Activated CD4-positive, CD25-positive, alpha-beta regulatory T cell treated with anti-CD3 and anti-CD28 coated beads, Interleukin-2, amount 50 U/mL, for 24 hours (primary cell): ENCODE measurements at places on chromosomes 4 and X.

DNA sequence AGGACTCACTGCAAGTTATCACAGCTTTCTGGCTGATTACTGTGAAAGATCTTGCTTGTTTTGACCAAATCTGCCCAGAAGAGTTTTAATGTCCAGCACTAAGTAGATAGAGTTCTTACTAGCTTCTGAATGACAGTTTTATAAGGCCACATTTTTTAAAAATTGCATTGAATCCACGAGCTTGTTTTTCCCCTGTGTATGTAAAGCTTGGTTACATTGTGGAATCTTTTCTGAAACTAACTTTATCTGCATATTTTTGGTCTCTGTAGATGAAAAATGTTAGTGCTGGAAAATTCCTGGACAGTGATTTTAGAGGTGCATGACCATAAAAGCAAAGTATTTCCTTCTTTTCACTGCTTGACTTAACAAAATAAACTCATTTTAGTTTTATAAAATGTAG, 650.3 kb upstream of the FAM241A start:
- no peak for ATAC-seq

DNA sequence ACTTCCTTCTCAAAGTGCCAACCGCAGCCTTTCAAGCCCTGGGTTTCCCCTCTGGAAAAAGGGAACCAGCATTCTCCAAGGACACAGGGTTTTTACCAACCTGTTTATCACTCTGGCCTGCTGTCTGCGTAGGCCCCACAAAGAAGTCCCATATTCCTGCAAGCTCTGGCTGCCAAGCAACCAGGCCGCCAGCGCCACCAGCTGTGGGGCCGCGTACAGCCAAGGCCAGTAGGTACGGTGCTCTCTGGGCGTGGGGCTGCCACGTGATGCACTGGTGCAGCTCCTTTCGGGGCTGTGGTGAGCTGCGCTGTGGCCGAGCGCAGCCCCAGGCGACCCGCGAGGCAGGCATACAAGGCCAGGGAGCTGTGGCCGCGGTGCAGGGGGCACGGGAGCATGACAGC, 22.1 kb downstream of the LUZP4 start:
- ATAC-seq, result no peak

- no peak for ATAC-seq
Measured at GRCh38 chr4:4259484-4260100, 11.6 kb upstream of the TMEM128 start.

DNA sequence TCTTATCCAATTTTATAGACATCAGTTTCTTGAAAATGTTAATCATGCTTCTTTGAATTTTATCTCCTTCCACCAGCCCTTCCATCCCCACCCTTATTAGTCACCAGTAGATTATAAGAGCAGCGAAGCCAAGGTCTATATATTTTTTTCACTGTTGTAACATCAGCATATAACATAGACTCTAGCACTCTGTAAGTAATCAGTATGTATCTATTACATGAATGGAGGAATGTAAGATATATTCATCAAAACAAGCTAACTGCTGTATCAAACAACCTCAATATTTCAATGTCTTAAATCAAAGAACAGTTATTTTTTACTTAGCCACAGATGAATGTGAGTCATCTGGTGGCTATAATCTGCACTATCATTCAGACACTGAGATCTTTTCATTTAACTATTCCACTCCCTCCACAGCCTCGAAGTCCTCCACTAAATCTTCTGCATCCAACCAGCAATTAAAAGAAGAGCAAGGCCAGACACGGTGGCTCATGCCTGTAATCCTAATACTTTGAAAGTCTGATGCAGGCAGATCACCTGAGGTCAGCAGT, 178.9 kb downstream of the CENPC start:
- ATAC-seq, result no peak

- no peak for ATAC-seq
Measured at GRCh38 chrX:44071847-44072551, 98.8 kb upstream of the NDP start.

DNA sequence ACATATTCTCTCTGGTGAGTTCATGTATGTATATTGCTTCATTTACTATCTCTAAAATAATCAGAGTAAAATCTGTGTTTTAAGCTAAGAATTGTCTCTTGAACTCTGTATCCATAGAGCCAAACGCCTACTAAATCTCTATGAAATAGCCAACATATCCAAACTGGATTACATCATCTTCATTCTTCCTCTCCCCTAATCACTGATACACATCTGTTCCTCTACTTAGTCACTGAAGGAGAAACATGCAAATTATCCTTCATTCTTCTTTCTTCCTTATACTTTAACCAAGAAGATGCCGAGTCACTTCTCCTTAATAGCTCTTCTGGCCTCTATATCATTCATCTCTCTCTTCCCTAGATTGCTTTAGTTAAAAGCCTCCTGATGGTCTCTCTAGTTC, 630.4 kb upstream of the FTHL17 start:
- no peak for ATAC-seq

GRCh38 chr4:104615496-104615895, 120.8 kb upstream of the CXXC4 start:
- no peak for ATAC-seq

- ATAC-seq, result peak; percentile 25
Measured at GRCh38 chr4:15002659-15003400, 549 bp downstream of the CPEB2 start.

DNA sequence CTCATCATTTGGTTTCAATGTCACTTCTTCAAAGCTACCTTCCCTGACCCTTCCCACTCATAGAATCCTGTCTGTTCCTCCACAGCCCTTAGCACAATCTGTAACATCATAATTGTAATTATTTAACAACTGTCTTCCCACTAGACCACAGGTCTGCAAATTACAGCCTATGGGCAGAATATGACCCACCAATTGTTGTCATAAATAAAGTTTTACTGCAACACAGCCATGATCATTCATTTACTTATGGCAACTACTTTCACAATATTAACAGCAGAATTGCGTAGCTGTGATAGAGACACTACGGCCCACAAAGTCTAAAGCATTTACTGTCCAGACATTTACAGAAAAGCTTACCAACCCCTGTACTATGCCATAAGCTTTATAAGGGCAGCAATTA, 15.9 kb downstream of the USP46 start:
- no peak for ATAC-seq

DNA sequence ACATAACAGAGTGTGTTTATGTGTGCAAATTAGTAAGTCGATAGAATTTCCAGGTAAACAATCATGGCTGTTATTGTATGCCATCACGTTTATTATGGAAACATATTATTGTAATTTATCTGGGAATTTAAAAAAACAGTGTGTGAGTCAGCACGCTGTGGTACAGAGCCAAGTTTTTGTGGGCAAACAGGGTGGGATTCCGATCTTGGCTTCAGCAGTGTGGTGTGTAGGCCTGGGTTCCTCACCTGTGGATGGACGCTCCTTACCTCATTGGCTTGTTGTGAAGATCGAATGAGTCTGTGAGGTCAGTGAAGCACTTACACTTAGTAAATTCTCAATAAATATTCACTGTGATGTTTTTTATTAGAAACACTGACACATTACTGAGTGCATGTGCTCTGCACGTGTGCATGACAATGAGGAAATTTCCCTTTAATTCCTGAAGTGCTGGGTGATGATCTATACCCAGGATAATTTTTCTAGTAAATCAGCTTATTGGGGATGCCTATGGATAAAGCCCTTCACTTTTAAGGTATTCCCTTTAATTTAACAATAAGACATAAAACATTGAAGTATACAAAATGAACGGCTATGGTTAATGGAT, 36.4 kb downstream of the SLIT2 start:
- no peak for ATAC-seq

DNA sequence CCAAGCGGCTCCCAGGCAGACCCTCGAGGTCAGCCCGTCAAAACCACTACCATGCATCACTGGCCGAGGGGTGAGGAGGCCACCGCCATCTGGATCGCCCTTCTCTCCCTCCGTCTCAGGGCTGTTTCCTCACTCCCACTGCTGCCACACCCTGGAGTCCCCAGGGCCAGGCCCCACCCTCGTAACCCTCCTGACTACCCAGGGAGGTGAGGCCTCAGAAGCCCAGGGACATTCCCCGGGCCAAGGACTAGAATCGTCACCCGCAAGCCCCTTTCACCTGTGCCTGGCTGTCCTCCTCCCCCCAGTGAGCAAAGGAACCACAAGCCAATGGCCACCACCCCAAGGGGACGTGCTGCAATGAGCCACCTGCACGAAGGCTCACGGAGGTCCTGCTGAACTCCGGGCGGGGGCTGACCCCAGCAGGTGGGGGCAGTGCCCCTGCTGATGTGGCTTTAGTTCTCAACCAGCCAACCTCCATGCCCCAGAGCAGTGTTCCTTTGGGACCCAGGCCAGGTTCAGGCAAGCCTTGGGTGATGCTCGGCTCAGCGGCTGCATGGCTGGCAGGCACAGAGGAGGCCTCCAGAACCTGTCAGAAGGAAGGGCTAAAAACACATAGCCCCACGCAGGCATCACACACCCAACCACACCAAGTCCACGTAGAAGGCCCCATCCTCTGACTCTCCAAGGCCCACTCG, 23.8 kb downstream of the PPP2R2C start:
- ATAC-seq, result no peak

DNA sequence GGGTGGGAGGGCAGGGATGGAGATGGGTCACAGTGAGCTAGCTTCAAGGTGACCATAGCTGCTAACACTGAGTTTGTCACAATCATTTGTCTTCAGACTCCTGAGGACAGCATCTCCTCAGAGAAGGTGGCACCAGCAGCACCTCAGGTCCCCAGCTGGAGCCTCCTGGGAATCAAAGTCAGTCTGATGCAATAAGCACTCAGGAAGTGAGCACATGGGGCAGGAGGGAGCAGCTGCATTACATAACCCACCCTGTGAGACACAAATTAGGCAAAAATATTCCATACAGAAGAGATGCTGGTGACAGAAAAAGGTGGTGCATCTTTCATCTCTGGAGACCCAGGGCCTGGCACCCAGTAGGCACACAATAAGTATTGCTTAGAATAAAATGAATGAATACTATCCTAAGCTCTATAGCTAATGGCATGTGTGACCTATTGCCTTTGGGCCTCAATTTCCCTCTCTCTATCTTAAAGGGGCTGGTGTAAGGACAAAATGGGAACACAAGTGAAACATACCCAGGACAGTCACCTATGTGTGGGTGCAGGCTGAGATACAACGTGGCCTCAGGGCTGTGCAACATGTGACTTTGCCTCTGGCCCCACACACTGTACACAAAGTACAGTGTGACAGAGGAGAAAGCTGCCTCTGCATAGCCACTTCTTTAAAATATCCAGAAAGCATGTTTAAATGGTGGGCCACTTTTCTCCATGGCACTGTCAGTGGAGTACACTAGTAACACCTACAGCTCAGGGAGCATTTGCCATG, 37.1 kb downstream of the SLC39A8 start:
- no peak for ATAC-seq

DNA sequence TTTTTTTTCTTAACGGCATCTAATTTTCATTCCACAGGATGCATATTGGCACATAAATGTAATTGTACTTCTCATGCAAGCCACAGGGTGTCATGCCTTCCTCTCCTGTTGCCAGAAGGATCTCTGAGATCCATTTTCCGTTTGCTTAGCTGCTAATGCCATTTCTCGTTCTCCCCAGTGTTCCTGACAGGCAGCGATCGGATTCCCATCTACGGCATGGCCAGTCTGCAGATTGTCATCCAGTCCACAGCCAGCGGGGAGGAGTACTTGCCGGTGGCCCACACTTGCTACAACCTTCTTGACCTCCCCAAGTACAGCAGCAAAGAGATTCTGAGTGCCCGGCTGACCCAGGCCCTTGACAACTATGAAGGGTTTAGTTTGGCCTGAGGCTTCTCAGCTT, 8.9 kb upstream of the NAP1L5 start:
- no peak for ATAC-seq

DNA sequence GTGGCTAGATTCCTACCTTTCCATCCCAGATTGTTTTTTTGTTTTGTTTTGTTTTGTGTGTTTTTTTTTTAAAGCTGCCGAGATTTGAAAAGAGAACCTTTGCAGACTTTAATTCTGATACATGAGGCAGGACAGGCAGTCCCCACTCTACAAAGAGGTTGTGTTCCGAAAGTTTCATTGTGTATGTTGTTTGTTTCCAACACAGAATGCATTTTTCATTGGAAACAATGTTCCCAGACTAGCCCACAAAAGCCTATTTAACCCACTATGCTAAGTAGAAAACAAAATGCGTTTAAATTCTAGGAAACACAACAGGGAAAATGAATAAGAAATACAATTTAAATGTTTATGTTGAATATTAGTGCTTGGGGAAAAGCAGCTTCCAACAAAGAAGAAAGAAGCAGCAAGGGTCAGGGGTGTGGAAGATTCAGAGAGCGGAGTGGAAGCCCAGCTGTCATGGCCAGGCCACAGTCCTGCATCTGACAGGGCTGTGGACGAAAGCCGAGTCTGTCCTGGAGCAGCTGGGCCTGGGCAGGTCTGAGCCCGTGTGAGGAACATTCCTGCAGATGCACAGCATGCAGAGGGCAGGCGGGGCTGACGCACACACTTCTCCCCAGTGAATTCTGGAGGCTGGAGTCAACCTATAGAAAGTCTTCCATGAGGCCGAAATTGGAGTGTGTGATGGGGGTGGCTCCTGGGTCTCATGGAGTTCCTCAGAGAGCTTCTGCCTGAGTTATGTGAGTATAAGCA, 12.4 kb upstream of the SETD7 start:
- ATAC-seq, result no peak

DNA sequence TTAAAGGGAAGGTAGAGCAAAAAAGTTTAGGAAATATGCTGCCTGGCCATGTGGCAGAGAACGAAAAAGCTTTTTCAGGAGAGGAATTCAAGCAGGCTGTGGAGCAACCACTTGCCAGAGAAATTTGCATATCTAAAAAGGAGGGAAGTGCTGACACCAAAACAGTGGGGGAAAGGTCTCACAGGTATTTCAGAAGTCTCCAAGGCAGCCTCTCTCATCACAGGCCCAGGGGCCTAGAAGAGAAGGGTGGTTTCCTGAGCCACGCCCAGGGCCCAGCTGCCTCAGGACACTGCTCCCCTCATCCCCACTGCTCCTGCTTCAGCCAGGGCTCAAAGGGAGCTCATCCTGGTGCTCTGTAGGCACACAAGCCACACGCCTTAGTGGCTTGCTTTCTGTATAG, 29.9 kb upstream of the STS start:
- ATAC-seq, result no peak

DNA sequence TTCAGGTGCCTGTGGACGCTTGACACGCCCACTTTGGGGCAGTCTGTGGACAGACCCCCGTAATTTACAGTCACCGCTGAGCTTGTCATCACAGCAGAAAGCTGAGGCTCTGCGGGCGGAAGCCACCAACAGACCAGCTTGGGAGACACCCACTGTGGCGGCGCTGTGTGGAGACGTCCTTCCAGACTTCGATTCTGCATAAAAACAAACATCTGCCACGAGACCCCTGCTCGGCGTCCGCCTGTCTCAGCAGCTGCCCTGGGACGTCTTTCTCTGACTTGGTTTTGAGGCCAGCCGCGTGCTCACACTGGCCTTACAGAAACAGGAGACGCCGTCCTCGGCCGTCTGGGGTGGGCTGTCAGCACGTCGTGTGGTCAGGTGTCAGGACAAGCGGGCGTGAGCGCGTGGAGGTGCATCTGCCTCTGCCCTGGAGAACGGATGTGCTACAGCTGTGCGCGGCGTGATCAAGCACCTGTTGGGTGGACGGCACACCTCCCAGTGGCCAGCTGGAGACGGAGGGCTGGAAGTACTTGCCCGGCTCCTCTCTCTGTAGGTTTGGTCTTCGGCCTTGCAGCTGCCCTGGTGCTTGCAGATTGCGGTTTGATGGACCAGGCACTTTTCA, 37.5 kb downstream of the PIGG start:
- no peak for ATAC-seq
